ENCODE measurements at places on chromosomes 3 and 15.
A peak's percentile ranks its signal among the peaks of the same experiment; 100 is the strongest.

GRCh38 chr15:58770519-58770856 lies 614 bp upstream of the MINDY2 start:
- peak; percentile 60 for DNase-seq

- DNase-seq: no peak
Observed at GRCh38 chr15:41411031-41411430, 5.9 kb upstream of the RTF1 start.

GRCh38 chr3:115651087-115651486 lies 27.8 kb downstream of the GAP43 start:
- DNase-seq: no peak

DNA sequence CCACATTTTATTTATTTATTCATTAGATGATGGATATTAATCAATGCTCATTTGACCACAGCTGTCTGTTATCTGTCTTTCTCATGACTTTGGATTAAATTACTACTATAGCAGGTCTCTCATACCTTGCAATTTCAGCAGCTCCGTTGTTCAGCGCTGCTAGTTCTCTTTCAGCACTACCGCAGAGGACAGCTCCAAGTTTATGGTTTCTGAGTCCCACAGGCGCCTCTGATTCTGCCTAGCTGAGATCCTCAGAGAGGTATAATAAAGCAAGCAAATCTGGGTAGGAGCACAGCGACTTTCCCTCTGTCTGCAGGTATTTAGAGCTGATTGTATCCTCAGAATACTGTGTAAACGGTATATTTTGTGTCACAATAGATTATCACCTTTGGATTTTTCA lies 204.9 kb downstream of the CNTN4 start:
- no peak for DNase-seq

GRCh38 chr15:40069178-40070165 lies 30.5 kb upstream of the SRP14 start:
- DNase-seq: peak; percentile 91

DNA sequence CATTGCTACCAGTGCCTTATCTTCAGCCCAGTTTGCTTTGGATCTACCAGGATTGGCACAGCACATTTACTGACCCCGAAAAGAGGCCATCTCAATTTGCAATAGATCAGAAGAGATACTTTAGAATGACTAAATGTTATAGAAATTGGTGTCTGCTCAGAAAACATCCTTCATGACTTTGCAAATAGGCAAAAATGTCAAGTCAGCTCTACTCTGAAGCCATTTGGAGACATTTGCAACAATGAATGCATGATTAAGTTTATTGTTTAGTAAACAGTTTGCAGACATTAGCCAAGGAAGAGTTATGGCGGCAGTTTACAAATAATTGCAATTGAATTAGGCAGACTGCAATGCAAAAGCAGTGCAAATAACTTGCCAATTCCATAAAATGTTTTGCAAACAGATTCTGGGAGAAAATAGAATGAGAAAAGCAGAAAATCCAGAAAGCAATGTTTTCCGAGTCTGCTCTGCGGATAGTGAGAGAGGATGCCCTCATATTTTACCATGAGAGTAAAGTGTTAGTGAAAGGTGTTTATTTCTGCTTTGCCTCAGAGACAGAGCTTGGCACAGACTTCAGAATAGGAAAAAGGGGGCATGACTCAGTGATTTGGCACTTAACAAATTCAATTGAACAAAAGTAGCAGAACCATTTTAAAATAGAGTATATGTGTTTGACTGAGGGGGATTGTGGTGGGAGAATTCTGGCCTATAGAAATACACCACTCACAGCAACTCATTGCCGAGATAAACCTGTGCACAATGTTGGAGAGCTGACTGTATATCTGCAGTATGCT lies 334.9 kb upstream of the NR2F2 start:
- peak; percentile 22 for DNase-seq

- no peak for DNase-seq
Observed at GRCh38 chr3:58408906-58409305, 24.7 kb downstream of the PDHB start.

DNA sequence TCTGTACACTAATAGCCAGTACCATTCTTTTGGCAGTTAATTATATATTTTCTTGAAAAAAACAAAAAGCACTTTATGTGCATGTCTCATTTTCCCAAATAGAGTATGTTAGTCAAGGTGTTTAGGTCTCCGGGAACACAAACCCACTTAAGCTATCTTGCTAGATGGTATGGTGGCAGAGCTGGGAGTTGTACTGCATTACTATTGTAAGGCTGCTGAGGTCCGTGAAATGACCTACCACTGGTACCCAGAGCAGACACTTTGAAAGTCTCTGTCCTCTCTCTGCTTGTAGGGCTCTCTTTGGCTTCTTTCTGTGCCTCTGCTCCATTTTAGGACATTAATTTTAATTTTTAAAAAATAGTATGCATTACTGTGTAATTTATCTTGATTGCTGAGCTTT lies 8.8 kb downstream of the TMOD3 start:
- no peak for DNase-seq

- no peak for DNase-seq
Observed at GRCh38 chr15:50166216-50166615, 15.8 kb upstream of the SLC27A2 start.

GRCh38 chr15:78999636-79000035 lies 54.8 kb upstream of the CTSH start:
- DNase-seq: no peak

DNA sequence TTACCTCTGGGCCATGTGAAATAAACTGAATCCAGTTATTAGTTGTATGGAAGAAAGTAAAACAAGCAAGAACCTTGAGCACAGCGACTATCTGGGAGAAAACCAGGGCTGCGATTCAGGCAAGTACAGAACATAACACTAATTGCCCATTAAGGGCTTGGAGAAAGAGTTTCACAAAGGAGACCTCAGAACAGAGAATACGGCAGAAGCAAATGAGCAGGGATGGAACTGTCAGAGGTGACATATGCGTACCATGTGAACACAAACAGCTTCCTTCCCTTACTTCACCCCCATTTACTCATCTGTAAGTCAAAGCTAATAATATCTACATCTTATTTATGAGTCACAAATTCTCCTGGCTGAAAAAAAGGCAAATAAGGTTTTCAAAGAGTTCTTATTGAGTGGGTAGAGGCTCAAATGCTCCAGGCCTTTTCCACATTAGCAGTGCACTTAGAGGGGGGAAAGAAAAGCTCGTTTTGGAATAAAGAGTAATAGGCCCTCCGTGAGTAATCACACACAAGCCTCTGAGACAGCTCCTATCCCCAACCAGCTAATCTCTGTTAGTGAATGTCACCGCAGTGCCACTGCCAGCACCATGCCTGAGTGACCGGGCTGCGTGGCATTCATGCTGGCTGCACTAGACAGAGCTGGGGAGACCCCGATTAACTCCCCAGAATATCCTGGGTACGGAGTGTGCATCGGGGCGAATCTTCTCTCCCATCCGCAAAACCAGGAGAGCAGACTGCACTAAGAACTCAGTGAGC lies 2.6 kb downstream of the PCSK6 start:
- no peak for DNase-seq

- no peak for DNase-seq
Observed at GRCh38 chr3:142053244-142053643, 96.1 kb downstream of the TFDP2 start.

- DNase-seq: no peak
Observed at GRCh38 chr3:192409838-192410683, 317.3 kb downstream of the FGF12 start.

DNA sequence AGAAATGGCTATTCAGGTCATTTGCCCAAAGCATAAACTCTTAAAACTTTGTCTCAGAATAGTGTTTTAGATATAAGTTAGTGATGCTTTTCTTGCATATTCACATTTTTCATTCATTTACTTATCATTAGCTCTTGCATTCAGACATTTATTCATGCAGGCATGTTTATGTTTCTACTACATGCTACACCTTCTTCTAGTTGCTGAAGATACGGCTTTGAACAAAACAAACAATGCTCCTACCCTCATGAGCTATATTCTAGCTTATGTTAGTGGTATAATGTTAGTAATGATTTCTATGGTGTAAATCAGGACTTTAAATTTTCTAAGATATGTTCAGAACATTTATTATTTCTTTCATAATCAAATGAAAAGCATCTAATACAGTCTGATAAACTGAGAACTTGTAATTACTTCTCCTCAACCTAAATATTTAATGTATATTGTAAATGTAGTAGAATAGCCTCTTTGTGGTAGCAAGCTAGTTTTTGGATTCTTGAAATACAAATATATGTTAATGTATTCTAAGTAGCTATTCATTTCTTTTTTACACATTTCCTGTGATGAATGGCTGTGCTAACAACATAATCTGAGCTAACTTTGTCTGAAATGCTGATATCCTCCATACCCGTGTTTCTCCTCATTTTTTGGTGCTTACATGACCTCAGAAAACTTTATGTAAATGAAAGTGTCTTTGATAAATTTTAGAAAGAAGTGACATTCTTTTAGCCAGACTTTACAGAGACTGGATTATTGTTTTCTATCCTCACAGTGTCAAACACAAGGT lies 15.5 kb upstream of the GOLGA8B start:
- no peak for DNase-seq

DNA sequence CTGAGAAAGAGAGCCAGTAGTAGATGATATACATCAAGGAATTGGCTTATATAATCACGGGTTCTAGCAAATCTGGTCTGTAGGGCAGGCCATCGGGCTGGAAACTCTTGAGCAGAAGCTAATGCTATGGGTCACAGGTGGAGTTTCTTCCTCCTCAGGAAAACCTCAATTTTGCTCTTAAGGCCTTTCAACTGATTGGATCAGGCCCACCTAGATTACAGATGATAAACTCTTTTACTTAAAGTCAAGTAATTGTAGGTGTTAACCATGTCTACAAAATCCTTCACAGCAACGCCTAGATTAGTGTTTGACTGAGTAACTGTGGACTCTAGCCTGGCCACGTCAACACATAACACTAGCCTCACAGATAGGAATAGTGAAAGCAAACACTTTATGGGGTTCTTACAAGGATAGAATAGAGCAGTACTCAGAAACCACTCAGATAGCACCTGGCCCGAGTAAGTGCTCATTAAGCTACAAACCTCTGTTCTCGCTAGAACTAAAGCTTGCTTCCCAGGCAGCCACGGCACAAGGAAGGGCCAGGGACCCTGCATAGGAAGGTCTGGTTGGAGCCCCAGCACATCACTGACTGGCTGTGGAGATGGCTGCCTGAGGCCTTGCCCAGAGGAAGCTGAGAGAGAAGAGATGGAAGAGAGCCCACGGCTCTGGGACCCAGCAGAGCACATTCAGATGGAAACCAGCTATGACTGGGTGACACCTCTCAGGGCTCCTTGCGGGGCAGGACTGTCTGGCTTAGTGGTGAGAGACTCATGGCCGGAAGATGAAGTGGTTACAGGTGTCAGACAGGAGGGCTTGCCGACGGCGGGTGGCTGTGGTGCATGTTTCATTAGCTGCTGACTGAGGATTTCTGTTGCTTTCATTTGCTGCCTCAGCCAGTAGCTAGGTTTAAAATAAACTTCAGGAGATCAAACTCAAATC lies 202.5 kb upstream of the TLE3 start:
- no peak for DNase-seq

DNA sequence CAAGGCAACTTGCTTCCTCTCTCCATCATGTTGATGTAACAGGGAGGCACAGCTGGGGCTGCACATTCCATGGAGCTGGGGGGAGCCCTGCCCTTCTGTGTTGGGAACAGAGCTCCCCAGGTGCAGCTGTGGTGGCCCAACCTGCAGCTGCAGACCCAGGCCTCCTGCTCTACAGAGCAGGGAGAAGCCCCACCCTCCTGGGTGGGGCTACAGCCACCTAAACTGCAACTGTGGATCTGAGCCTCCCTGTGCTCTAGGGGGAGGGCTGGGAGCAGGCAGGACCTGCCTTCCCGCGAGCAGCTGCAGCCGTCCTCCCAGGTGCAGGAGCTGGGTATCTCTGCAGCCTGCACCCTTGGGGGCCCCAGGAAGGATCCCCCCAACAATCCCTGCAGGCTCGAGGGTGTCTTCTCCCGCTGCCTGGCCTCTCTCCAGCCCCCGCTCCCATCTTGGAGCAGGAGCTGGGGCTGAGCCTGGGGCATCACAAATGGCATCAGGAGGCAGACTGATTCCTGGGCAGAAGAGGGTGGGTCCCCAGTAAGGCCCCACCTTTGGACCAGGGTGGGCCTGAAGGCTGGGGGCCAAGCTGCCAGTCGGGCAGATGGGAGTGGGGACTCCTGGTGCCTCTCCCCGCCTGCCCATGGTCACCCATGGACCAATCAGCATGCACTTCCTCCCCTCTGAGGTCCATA lies 7.4 kb downstream of the LRRC58 start:
- no peak for DNase-seq

GRCh38 chr3:159791336-159791735 lies 197.3 kb upstream of the IL12A start:
- no peak for DNase-seq

- peak; percentile 78 for DNase-seq
Observed at GRCh38 chr3:126752303-126753190, 48.5 kb downstream of the CHCHD6 start.

GRCh38 chr3:69058947-69059224 lies 6.8 kb upstream of the TMF1 start:
- DNase-seq: no peak

- no peak for DNase-seq
Observed at GRCh38 chr3:185685231-185686035, 99.3 kb downstream of the SENP2 start.

DNA sequence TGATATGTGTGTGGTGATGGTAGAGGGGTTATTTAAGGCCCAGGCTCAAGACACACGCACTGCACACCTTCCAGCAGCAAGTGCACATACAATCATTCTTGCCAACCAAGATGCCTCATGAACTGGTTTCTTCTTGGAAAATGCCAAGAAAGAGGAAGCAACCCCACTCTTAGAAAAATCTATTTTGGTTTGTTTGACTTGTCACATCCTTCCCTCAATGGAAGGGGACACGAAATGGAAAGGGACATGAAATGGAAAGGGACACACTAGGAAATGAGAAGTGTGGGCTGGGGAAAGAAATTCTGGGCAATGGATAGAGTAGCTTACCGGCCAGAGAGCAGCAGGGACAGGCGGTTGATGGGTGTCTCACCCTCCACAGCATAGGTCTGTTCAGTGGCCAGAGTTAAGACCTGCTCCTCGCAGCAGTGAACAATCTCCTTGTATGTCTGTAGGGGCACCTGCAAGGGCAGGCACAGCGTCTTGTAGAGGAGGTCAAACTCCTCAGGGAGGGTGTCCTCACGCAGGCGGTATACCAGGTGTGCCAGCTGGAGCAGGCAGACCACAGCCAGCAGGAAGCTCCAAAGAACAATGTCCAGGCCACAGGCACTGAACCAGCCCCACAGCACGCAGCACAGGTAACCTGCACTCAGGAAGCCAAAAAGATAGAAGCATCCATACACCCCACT lies 640 bp downstream of the POPDC2 start:
- DNase-seq: no peak

- no peak for DNase-seq
Observed at GRCh38 chr3:120838441-120839091, 69.4 kb upstream of the STXBP5L start.

GRCh38 chr3:105904678-105905284 lies 36.0 kb upstream of the CBLB start:
- peak; percentile 72 for DNase-seq
